Lung (tissue), 17 donors: ENCODE measurements at places on chromosomes 16 and 17. TPM values are rescaled to one million over a fixed set of nuclear protein-coding genes. Genes with fewer than 3 reads are reported as not detected.

DNA sequence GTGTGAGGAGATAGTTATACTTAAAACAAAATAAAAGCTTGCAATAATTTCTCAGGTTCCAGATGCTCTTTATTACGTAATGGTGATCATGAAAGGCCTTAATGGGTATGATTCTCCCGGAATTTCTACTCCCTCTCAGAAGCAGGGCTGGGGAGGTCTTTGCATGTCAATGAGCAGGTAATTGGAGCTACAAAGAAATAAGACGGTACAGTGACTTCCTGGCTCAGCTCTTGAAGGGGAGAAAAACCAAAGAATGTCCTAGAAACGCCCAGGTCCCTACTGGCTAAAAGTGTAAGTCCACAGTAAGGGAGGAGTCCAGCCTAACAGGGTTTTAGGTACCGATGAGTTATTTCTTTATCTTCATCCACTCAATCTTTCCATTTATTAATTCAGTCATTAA is 390.9 kb downstream of the TMEM114 start:
- DNase-seq, result no peak

DNA sequence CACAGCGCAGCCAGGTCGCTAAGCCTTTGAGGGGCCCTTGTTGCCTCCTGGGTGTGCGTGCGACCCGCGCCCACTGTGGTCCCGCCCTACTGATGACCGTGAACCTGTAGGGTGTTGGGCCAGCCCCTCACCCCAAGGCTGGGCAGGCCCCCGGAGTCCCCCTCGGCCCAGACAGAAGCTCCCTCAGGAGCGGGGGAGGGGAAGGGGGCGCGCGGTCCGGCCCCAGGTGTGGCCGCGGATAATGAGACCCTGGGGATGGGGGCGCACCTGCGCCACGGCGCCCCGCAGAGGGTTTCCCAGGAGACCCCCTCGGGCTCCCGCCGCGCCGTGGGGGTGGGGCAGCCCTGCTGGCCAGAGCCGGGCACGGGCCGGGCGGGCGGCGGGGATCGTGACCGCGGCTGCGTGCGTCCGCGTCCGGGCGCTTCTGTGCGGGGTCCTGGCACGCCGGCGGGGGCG is 358 bp upstream of the ARHGDIG start:
- DNase-seq, result no peak

- DNase-seq, result no peak
Observed at GRCh38 chr17:39104657-39105056, 46.8 kb downstream of the PLXDC1 start.

DNA sequence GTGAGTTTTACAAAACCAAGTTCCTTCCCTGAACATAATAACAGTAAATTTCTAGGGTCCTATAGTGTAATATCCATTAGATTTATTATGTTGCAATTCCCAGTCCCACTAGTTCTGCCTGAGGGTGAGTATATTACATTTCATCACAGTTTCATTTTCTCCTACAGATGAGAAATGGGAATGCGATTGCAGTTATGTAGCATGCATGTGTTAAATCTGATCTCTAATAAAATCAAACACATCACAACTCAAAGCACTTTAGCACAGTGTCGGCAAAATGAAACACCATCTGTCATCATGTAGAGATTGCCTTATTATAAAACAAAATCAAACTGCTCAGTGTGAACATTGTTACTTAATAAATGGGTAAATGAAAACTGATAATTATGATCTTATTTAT is 180.5 kb upstream of the TOX3 start:
- no peak for DNase-seq

GRCh38 chr17:8949061-8949661 is 16.3 kb downstream of the PIK3R5 start:
- no peak for DNase-seq

- DNase-seq, result no peak
Observed at GRCh38 chr17:146546-146945, 9.2 kb downstream of the SCGB1C2 start.

DNA sequence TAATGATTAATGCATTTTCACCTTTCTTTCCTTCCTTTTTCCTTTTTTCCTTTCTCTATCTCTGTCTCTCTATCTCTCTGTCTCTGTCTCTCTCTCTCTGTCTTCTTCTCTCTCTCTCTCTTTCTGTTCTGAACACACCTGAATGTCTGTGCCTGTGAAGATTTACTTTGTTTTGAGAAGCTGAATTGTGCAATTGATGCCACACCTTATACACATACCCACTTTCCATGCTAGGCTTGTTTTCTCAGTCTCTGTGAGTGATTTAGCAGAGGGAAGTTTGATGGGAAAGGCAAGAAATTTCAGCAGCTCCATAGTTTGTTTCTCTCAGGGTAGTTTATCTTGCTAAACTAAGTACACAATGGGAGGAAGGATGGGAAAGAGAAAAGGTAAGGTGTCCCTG is 9.3 kb upstream of the CAPNS2 start:
- DNase-seq, result no peak

DNA sequence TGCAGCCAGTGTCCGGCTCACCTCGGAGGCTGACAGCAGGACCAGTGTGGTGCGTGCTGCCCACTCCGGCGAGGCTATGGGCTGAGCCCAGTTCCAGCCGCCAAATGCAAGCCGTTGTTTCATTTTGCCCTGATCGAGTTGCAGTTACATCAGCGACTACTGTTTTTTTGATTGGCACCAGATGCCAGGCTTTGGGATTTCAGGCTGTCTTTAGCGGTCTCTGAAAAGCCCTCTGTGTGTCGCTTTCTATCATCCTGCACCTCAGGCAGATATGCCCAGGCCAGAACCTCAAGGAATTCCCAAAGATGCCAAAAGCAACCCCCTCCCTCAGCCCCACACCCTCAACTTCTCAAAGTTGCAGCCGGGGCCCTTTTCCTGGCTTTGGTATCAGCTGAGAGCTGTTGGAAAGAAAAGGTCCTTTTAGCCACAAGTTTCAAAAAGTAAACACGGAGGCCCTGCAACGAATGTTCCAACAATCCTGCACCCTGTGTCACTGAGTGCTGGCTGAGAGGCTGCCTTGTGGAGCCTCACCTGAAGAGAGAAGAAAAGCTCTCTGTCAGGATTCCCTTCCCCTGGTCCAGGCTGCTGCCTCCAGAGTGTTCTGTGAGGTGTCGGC is 58.9 kb downstream of the WWP2 start:
- DNase-seq, result peak; percentile 80

DNA sequence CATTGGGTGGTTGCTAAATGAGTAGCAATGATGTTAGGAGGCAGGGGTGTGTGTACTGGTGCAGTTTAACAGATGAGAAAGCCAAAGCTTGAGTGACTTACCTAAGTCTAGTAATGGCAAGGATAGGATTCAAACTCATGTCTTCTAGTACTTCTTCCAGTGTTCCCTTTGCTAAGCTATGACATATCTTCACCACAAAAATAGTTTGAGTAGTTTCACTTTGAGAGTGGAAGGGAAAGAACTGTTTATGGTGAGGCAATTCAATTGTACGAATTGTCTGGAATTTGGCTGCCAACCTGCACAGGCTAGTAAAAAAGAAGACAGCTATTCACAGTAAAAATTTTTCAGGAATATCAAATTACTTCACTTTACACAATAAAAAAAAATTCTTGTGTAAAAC is 138.0 kb downstream of the NLK start:
- DNase-seq, result no peak

GRCh38 chr16:88430524-88431446 is 22.3 kb upstream of the ZFPM1 start:
- peak; percentile 34 for DNase-seq

DNA sequence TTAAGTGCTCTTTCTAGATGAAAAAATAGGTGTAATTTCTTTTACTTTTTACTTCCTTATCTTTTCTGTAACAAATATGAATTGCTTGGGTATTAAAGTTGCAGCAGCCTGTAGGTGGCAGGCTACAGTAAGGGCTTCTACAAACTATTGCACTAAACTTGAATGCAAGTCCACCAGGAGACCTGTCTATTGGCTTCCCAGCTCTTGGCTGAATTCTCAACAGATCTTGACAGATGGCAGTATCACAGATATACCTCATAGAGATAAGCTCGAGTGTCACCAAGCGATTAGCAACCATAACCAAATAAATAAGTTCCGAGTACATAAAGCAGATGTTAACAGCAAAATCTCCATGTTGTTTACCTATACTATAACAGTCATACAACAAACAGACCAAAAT is 5.9 kb downstream of the BBS2 start:
- peak; percentile 39 for DNase-seq

GRCh38 chr17:48047113-48047740 is 932 bp upstream of the NFE2L1 start:
- no peak for DNase-seq

- DNase-seq, result no peak
Observed at GRCh38 chr17:36675786-36676185, 74.4 kb downstream of the MRM1 start.

DNA sequence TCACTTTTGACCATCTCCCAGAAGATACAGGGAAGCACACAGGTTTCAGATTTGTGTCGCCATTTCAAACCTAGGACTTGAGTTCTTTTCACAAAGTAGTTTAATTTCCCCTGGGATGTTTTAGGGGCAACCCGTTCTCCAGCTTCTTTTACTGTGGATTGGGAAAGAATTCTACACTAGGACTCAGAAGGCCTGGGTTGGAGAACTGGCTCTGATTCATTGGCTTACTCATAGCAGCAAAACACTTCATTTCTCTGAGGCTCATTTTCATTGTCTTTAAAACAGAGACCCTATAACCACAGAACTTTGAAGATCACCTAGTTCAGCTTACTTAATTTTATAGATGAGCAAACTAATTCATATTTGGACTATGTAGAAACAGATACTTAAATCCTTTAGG is 175.9 kb upstream of the SALL1 start:
- no peak for DNase-seq

GRCh38 chr17:68634345-68634876 is 33.2 kb upstream of the FAM20A start:
- no peak for DNase-seq

DNA sequence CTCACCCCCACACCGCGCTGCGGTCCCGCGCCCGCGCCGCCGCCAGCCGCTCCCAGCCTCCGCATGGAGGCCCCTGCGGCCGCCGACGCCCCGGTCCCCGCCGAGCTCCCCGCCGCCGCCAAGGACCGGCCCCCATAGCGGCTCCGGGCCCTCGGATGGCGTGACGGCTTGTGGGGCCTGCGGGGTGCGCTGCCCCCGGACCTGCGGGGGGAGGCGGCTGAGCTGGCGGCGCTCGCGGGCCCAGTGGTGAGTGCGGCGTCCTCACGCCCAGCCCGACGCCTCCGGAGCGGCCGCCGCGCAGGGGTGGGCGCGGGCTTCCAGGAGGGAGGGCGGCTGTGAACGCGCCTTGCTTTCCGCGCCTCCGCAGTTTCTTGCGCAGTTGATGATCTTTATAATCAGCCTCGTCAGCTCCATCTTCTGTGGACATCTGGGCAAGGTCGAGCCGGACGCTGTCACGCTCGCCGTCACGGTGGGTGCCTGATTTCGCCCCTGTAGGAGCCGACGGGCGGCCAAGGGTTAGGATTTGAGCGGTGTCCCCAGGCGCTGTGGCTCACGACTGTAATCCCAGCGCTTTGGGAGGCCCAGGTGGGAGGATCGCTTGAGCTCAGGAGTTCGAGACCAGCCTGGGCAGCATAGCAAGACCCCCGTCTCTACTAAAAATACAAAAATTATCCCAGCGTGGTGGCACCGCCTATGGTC is 46.4 kb downstream of the SLC47A1 start:
- peak; percentile 42 for DNase-seq

DNA sequence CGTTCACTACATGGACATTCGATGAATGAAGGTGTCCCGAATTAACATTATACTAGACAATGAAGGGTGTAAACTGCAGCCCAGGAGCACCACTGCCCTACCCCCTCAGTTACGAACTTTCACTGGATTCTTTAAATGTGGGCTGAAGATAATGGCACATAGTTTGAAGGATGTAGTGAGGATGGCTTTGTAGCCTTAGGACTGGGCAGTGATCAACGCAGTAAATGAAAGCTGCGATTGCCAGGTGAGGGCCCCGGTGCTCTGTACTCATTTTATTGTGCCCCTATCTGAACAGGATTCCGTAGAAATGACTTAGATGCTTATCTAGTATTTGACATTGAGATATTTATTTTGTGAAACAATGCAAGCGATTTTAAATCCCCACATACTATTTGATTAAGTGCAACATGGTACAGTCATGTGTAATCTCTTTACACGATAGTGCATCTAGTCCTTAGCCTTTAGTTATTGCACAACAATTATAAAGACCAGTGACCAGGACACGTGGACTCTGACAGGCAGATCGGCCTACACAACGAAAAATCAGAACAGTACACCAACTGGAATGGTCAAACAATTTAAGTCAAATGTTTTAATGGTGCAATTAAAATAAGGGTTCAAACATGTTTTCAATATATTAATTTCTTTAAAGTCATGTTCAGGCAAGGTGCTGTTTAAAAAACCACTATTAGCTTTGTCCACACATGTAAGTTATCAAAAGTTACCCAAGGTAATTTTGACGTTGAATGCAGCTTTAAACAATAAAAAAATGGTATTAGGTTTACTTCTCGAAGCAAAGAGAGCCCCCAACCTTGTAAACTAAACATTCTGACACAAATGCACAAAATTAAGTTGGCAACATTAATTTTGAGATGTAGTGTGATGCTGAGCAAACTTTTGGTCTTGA is 17.4 kb upstream of the ERN1 start:
- DNase-seq, result no peak

DNA sequence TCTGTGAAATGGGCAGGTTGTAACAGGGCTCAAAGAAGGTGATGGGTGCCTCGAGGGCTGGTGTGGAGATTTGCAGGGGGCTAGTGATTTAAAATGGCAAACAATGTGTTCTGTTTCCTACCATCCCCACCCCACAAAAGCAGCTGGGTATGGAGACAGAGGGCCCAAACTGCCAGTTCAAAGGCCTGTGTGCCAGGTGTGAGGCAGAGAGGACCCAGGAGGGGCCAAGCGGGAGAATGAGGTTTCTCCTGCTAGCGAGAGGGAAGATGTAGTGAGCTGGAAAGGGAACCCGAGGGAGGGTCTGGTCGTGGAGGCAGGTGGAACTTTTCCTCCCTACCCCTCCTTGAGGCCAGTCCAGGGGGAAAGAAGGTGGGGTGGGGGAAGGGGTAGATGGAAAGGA is 39.4 kb downstream of the LAT start:
- DNase-seq, result no peak

DNA sequence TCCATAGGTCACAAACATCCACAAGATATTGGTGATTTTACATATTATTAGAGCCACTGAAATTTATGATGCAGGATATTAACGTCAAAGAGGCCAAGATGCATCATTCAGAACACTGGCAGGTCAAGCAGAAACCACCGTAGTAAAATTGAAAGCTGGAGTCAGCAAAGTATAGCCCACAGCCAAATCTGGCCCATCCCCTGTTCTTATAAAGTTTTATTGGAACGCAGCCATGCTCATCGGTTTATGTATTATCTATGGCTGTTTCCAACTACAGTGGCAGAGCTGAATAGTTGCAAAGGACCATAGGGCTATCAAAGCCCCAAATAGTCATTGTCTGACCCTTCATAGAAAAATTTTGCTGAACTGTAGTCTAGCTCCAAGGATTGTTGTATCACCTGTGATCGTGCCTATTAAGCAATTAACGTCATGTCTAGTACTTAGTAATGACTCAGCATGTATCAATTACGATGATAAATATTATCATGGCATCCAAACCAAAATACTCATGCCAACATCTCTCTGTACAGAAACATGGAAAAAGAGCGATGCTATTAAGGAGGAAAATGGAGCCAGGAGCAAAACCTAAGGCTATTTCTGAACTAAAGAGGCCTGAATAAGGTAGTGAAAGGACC is 165.6 kb downstream of the IRX3 start:
- DNase-seq, result no peak

The NETO2 gene
- 2.7 TPM for polyA plus RNA-seq

The SP6 gene
- 2.3 TPM for polyA plus RNA-seq

The CLEC10A gene
- 18.4 TPM for polyA plus RNA-seq

The CASKIN1 gene
- polyA plus RNA-seq, result 0.15 TPM

The TPSD1 gene
- polyA plus RNA-seq, result 2.9 TPM

The TM4SF5 gene
- not detected for polyA plus RNA-seq

The CDH13 gene
- 4.4 TPM for polyA plus RNA-seq
